Retina (tissue), 1 donor: ENCODE measurements at places on chromosomes 1 and 21.

GRCh38 chr1:170044187-170044586 lies 30.3 kb downstream of the KIFAP3 start:
- DNase-seq = no peak

GRCh38 chr1:220828950-220829586 lies 42.4 kb downstream of the MTARC1 start:
- DNase-seq = no peak

- DNase-seq = no peak
Observed at GRCh38 chr1:246039584-246039983, 467.5 kb downstream of the SMYD3 start.

DNA sequence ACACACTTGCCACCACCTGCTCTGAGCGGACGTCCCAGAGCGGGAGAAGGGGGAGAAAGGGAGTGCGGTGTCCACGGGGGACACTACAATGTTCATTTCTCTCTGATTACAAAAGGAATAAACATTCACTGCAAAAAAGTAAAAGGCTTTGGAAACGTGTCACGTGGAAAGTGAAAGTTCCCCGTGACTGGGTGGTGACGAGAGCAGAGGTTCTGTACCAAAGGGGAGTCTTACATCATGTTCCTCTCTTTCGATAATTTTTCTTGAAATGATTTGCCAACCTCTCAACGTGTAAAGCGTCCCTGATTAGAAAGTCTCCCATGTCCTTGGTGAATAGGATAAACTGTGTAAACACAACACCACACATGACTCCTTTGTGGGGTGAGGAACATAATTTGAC lies 22.0 kb upstream of the PRDM15 start:
- no peak for DNase-seq

- no peak for DNase-seq
Observed at GRCh38 chr1:207659545-207660153, 14.7 kb downstream of the CR1L start.

GRCh38 chr1:212589446-212589845 lies 19.1 kb upstream of the ATF3 start:
- no peak for DNase-seq

DNA sequence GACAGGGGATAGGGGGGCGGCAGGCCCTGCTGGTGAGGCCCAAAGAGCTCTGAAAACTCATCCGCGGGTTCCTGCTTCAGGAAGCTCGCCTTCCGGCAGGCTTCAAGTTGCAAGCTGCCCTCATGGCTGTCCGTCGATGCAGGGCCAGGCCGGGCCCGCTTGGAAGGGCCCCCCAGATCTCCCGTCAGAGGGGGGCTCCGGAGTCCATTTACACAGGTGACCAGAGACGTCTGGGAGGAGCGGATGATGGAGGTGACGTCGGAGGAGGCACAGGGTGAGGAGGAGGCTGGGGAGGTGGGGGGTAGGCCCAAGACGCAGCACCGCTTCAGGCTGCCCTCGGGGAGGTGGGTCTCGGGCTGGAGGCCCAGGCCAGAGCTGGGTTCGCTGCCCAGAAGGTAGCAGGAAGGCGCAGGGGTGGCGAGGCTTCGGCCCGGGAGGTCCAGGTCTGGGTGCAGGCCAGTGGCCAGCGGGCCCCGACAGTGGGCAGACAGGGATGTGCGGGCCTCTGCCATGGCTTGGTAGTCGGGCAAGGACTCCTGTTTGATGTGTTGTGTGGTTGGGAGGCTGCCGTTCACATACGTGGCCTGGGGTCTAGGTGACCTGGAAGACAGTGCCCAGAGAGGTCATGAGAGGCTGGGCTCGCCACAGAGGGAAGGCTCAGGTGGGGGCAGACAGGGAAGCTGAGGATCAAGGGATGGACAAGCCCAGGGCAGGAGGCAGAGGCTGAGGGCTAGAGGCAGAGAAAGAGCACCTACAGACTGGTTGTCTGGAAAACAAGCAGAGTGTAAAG lies 135.4 kb downstream of the DMRTB1 start:
- no peak for DNase-seq

GRCh38 chr1:46735708-46736324 lies 16.9 kb upstream of the EFCAB14 start:
- DNase-seq = no peak

DNA sequence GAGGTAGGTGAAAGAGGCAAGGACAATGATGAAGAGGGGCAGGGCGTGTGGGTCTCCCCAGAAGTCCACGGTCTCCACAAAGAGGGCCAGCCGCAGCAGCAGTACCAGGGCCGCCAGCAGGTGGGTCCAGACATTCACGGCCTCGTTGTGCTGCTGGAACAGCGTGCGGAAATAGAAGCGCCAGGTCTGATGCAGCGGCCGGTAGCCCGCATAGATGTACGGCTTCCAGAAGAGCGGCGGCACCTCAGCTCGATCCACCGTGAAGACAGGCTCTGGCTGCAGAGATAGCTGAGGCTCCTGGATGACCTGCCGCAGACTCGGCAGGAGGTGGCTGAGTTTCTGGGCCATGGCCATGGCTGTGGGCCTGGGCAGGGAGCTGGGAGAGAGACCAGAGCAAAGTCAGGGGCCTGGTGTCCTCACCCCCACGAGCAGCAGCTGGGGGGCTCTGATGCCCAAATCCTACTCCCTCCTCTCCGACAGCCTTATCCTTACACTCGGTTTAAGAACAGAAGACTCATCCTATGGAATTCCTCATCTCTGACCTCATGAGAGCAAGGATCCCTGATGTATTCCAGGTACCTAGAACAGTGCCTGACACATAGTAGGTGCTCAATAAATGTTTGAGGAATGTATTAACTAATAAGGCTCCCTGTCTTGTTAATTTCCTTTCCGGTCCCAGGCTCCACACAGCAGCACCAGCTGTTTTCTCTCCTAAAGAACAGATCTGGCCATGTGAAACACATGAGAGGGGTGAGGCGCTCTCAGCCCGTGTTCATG lies 4.4 kb upstream of the AUNIP start:
- no peak for DNase-seq

- DNase-seq = no peak
Observed at GRCh38 chr1:231324660-231325059, 13.0 kb downstream of the EXOC8 start.

DNA sequence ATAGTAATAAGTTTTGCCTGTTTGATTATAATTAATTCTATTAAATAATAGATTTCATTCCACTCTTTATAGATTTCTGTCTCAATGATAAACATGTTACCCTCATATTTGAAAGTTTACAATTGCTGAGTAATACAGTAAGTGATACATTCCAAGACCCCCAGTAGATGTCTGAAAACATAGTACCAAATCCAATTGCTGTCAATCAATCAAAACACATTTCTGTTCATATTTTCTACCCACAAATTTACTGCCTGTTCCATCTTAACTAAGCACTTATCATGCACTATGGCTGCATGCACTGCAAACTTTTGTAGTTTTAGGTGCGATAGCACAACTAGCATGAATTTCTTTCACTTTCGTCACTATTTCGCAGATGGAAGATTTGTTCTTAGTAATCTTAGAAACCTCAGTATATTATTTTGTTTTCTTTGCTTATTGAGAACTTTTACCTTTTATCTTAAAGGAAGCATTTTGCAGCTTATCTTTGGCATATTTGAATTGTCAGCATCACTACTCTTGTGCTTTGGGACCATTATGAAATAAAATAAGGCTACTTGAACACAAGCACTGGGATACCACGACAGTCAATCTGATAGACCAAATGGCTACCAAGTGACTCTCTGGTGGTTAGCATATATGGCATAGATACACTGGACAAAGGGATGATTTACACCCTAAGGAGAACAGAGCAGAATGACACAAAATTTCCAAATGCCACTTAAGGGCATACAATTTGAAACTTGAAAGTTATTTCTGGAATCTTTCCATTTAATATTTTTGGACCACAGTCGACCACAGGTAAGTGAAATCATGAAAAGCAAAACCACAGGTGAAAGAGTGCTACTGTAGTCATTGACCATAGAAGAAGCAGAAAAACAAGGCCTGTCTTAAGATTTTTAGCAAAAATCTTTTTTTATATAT lies 67.6 kb downstream of the RGS13 start:
- DNase-seq = no peak

- no peak for DNase-seq
Observed at GRCh38 chr1:15757016-15757543, 1.5 kb upstream of the FBLIM1 start.

- DNase-seq = peak; percentile 82
Observed at GRCh38 chr1:84997667-84998600, 1.0 kb upstream of the MCOLN2 start.

DNA sequence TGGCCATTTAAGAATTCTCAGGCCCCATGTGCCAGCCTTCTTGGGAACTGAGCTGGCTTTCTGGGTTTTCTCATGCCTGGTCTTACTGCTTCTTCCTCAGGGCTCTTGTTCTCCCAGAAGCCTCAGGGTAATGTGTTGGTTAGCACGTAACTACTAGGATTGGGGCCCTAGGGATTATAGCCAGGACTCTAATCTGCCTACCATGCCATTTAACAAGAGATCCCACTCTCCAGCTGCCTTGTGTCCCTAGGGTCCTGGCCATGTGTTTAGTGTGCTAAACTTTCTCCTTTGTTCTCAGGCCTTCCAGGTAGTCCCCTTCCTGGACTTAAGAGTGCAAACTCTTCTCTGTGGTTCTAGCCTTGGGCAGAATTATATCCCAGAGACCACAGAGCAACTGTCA lies 2.2 kb upstream of the SH3BGRL3 start:
- no peak for DNase-seq

- no peak for DNase-seq
Observed at GRCh38 chr1:93765099-93765498, 83.5 kb upstream of the BCAR3 start.

DNA sequence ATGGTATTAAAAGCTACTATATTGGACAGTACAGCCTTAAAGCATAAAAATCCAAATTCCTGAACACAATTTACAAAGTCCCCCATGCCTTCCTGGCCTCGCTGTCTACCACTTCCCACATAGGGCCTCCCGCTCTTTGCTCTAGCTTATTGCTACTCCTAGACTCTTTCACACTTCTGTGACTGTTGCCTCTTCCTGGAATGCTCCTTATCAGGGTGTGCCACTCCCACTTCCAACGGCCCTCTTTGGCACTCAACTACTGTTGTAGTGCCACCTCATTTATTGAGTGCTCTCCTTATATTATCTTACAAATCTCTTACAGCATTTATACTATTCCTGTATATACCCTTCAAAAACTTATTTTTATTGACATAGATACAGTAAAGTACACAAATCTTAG lies 4.8 kb downstream of the SARS1 start:
- no peak for DNase-seq

- no peak for DNase-seq
Observed at GRCh38 chr21:34131586-34131985, 58.2 kb downstream of the MRPS6 start.

GRCh38 chr1:166903232-166903631 lies 27.2 kb upstream of the TADA1 start:
- DNase-seq = no peak

- no peak for DNase-seq
Observed at GRCh38 chr1:158163000-158163947, 17.4 kb upstream of the CD1D start.

DNA sequence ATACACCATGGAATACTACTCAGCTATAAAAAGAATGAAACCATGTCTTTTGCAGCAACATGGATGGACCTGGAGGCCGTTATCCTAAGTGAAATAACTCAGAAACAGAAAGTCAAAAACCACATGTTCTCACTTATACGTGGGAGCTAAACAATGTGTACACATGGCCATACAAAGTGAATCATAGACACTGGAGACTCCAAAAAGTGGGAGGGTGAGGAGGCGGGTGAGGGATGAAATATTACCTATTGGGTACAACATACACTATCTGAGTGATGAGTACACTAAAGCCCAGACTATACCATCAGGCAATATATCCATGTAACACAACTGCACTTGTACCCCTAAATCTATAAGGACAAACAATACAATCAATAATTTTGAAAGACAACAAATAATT lies 39.5 kb upstream of the FAM20B start:
- DNase-seq = no peak

DNA sequence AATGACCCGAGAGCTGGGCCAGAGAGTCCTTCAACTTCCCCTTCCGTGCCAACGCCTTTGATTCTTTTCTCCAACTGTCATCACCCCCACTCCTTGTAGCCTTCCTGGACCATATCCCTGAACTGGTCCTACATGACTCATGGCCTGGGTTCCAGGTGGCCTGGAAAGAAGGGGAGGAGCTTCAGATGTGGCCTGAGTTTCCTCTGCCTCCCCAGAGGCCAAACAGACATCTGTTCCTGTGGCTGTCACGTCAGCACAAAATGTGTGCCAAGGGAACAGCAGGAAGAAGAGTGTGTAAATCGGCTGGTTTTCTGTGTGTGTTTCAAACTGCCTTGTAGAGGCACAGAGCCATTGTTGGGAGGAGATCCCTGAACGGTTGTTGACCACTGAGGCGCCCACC lies 24.9 kb upstream of the KIRREL1 start:
- peak; percentile 35 for DNase-seq

DNA sequence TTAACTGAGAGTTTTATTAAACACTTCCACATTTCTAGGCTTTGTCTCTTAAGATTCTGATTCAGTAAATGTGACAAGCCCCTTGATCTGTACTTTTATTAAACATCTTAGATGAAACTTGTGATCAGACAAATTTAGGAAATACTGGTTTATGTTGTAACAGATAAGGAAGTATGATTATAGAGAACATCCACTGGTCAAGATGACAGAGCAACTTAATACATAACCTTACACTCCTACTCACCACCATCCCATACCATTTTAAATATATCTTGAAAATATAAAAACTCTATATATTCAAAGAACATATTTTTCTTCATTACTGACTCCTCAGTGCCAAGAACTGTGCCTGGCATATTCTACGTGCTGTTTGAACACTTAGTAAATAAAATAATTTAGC lies 217.5 kb downstream of the LRRC40 start:
- DNase-seq = no peak

DNA sequence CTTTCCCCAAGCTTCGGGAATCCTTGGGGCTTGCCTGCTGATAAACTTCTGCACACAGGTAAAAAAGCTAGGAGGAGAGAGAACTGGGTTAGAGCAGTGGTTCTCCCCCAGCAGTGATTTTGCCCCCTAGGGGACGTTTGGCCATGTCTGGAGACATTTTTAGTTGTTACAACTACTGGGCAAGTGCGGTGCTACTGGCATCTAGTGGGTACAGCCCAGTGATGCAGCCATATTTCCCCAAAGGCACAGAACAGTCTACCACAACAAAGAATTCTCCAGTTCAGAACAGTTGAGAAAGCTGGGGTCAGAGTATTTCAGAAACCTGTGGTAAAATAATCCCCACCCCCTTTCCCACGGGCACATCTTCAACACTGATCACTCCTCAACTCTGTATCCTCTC lies 41.3 kb downstream of the LRRC71 start:
- DNase-seq = no peak

DNA sequence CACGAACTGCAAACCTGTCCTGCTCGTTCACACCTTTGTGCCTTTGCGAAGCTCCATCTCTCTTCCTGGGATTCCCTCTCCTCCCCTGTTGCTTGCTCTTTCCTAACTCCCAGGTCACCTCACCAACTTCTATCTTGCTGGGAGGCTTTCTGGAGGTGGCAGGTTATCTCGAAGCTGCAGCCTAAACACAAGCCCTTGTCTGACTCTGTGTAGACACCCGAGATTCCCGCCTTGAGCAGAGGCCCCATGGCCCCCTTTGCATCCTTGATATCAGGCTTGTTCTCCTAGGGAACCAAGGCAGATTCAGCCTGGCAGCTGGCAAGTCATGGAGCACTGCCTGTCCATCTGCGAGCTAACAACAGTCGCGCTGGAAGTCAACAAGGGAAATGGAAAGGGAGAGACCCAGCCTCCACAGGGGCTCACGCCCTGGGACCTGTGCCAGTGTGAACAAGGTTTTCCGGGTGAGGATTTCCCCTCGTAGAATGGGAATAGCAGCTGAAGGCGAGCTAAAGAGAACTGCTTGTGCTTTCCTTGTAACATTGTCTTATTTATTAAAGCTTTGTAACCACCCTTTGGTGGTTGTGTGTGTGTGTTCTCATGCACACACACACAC lies 109.5 kb upstream of the JUN start:
- no peak for DNase-seq

- peak; percentile 62 for DNase-seq
Observed at GRCh38 chr1:55322842-55323241, 107.7 kb upstream of the USP24 start.
